Glutamatergic neuron (in vitro differentiated cells): ENCODE measurements at places on chromosomes 13 and 19. TPM values are rescaled to one million over a fixed set of nuclear protein-coding genes. Genes with fewer than 3 reads are reported as not detected.

DNA sequence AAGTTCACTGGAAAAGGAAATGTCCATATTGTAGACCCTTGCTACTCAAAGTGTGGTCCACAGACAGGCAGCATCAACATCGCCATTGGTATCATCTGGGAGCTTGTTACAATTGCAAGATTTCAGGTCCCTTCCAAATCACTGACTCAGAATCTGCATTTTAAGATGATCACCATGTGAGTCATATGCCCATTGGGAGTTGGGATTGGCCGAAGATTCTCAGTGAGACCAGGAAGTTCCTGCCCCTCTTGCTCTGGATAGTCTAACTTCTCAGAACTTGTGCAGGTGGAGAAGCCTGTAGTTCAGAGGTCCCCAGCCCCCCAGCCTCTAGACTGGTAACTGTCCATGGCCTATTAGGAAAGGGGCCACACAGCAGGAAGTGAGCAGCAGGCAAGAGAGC is 48.9 kb upstream of the URAD start:
- no peak for DNase-seq

DNA sequence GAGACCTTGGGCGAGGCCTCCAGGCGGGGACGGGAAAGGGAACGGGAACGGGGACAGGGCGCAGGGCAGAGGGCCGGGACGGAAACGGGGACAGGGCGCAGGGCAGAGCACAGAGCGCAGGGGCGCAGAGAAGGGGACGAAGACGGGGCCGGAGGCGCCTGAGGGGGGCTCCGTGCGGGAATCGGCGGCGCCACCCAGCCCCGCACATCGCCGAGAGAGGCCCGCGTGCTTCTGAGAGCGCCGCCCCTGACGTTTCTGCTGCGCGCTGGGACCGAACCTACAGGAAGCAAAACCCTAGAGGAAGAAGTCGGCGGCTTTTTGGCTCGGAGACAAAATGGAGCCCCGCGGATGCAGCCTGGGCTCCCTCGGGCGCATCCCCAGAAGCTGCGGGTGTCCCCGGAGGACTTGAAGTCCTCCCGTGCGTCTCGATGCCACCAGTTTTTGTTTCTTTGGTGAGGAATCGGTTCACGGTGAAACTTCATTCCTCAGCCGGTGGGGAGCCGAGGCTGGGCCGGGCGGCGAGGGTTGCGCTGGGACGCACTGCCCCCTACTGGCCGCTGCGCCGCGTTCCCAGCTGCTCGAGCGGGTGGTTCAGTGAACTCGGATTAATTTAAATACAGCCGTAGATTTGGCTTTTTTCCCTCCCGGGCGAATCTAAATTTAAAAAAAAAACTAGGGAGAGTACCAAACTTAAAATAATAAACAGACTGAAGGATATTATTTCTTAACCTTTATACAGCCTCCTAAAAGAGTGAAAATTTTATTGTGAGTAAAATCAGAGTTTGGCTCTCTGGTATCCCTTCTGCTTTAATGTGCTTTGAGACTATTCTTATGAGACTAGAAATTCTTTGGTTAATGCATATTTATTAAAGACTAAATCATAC is 350.0 kb upstream of the ARGLU1 start:
- DNase-seq: peak; percentile 91

- no peak for DNase-seq
These were observed 20.1 kb downstream of the GPATCH1 start for GRCh38 chr19:33100894-33101644.

DNA sequence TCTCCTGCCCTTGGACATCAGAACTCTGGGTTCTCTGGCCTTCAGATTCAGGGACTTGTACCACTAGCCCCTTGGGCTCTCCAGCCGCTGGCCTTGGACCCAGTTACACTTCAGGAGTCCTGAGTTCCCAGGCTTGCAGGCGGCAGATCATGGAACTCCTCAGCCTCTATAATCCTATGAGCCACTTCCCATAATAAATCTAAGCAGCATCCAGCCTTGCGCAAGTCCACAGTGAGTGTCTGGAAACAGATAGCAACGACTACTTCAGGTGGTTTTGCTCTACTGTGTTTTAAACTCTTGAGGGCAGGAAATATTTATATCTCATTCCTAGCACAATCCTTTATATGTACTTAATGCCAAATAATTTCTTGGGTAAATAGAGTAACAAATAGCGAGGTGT is 92.3 kb downstream of the COL4A1 start:
- no peak for DNase-seq

DNA sequence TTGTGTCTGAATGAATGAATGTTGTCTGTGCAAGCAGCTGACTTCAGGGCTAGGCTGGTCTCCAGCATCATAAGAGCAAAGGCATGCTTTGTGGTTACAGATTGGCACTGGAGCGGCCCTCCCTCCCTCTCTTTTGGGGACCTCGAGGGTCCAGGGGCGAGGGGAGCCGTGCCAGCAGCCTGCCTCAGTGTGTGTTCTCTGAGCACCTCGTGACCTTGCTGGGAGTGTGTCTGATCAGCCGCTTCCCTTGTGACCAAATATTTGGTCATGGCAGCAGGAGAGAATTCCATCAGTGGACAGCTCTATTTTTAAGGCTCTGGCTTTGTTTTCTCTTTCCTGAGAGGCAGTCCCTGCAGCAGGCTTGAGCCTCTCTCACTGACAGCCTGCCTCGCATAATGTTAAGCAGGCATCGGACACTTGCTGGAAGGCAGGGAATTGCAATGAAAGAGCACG is 329.7 kb downstream of the UQCRFS1 start:
- DNase-seq: no peak

Gene ATP8B3
- 2.5 TPM for total RNA-seq

- DNase-seq: no peak
These were observed 28.6 kb downstream of the PEPD start for GRCh38 chr19:33492951-33493350.

GRCh38 chr19:46115396-46116106 is 8.9 kb downstream of the IGFL3 start:
- DNase-seq: no peak

Gene ZNF490
- 8.0 TPM for total RNA-seq

DNA sequence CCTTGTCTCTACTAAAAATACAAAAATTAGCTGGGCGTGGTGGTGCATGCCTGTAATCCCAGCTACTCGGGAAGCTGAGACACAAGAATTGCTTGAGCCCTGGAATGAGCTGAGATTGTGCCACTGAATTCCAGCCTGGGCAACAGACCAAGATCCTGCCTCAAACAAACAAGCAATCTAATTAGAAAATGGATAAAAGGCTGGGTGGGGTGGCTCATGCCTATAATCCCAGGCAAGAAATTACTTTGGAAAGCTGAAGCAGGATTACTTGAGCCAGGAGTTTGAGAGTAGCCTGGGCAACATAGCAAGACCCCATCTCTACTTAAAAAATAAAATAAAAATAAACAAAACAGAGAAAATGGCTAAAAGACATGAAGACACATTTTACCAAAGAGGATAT is 77.0 kb downstream of the CAB39L start:
- DNase-seq: no peak

GRCh38 chr19:45607071-45608029 is 5.3 kb upstream of the GPR4 start:
- DNase-seq: peak; percentile 80

DNA sequence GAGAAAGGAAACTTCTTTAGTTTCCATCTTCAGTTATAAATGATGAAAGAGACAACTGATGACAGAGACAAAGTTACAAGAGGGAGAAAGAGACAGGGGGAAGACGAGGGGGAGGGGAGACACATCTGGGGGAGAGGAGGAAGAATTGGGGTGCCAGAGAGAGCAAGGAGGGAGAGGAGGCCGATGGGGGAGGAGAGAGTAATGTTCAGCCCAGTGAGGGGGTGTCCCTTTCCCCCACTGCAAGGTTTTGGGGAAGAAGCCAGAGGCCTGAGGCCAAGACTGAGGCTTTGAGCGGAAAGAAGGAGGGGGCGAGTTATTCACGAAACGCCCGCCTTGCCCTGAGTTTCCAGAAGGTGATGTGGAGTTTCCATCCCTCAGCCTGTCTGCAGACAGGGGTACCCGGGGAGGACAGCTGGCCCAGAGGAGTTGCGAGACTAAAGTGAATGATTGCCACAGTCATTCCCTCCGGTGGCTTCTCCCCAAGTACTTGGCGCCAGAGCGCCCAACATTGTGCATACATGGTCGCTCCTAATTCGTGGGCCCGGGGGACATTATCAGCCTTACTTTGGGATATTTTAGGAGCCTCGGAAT is 558 bp upstream of the PPAN start:
- no peak for DNase-seq

DNA sequence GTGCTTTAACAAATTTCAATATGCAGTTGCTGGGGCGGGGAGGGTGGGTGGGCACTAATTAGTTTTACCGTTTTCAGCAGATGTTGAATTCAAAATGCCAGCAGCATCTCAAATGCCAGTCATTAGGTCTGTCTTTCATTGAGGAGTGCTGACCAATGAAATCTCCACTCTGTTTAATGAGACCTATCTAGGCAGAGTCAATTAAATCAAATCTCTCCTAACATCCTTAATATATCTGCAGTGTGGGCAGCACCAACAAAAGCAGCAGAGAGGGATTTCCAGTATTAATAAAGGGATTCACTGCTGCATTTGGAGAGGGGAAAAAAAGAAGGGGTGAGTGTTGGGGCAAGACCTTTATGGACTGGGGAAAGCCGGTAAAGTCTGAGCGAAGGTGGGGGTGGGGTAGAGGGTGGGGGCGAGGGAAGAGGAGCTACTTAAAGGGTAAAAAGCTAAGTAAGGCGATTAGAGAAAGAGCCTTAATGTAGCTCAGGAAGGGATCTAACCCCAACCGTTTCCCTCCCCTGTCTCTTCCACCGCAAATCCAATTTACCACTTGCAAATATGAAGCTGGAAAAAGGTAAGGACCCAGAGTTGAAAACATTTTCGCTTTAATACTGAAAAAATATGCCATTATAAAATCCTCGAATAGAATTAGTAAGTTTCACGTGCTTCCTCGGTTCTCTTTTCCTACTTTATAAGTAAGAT is 4.5 kb downstream of the SLITRK1 start:
- DNase-seq: no peak

GRCh38 chr19:32652894-32653598 is 21.9 kb downstream of the ANKRD27 start:
- no peak for DNase-seq

DNA sequence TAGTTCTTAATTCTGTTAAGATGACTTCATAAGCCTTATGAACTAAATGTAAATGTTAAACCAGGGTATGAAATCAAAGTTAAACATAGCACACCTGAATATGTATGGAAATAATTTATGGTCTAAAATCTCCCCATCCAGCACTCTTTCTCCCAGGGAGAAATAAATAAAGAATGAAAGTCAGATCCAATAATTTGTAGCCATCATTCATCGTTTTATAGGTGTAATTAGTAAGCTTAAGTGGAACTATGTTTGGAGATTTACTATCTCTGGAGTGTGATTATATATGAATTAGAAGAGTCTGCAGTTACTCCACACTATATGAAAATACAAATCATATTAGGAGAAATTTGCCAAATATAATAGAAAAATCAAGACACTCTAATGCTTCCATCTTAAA is 405.1 kb downstream of the DACH1 start:
- DNase-seq: no peak

Gene PTGER1
- total RNA-seq: 2.0 TPM

- DNase-seq: no peak
These were observed 19.7 kb downstream of the ZNF700 start for GRCh38 chr19:11944656-11945055.

DNA sequence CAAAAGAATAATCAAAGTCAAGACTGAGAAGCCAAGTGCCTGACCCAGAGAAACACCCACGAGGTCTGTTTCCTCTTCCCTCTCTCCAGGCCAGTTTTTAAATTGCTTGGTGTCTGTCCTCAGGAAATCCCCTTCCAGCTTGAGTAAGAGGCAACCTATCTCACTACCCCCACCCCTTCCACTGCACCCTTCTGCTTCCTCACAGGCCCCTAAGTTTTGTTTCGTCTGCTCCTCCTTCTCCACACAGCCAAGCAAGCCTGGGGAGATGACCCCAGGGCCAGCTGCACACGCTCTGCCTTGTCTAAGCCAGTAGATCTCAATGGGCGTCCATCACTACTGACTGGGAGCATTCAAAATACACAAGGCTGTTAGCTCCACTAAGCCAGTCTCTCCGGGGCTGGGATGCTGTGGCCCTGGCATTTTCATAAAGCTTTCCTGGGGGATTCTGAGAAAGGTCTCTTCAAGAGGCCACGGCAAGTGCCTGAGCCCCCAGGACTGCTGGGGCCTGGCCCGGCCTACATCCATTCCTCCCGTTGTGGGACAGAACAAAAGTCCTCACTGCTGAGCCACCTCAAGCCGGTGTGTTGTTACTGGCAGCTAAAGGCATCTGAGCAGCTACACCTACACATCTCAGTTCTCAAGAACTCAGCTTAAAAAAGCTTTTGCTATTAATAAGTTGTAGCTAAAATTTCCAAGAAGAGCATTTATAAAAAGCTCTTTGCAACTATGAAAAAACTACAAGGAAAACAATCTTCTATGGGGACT is 14.9 kb upstream of the IL4I1 start:
- no peak for DNase-seq

- DNase-seq: no peak
These were observed 1.4 kb downstream of the ANKRD10 start for GRCh38 chr13:110913322-110914080.

DNA sequence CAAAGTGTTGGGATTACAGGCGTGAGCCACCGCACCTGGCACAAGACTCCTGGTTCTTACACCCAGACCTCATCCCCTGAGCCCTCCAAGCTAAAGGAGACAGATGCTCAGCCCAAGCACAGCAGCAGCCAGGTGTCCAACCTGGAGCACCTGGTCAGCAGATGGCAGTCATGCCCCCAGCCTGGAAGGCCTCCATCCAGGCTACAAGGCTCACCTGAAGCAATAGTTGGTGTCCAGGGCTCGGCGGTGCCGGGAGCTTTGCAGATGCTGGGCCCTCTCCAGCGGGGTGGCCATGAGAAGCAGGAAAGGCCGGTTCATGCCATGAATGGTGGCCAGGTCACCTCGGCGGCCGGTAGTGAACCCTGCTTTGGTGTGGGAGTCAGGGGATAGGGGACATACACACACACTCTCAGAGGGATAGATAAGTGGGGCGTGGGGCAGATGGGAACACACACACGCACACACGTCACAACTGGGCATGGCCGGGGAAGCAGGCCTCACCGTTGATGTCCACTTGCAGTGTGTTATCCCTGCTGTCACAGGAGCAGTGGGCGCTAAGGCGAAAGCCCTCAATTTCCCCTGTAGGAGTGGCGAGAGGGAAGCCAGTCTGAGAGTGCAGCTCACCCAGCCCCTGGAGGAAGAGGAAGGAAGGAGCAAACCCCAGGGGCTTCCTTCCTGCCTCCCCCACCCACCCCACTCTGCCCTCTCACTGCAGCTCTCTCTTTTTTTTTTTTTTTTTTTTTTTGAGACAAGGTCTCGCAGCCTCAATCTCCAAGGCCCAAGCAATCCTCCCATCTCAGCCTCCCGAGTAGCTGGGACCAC is 11.8 kb downstream of the TGFB1 start:
- no peak for DNase-seq

Gene CCDC122
- total RNA-seq: 5.3 TPM

DNA sequence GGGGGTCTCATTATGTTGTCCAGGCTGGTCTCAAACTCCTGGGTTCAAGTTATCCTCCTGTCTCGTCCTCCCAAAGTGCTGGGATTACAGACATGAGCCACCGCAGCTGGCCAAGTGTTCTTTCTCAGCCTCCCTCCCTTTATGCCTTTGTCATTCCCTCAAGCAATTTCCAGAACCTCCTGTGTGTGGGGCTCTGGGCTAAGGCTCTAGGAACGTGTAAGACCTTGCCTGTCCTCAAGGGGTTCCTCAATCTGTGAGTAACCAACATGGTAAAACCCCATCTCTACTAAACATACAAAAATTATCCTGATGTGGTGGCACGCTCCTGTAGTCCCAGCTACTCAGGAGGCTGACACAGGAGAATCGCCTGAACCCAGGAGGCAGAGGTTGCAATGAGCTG is 15.5 kb upstream of the SPACA4 start:
- DNase-seq: no peak
